ENCODE measurements at places on chromosomes 16 and 17.

DNA sequence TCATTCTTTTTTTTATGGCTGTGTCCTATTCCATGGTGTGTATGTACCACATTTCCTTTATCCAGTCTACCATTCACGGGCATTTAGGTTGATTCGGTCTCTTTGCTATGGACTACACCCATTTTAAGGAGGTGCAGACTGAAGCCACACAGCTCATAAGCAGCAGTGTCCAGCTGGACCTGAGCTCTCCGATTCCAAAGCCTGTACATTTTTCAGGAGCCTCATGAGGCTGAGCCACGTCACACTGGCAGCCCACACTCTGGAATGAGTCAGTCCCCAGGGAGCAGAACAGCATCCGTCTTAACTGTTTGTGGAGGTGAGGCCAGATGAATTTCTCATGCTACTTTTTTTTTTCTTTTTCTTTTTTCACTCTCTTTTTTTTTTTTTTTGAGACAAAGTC is 116.1 kb downstream of the C16orf95 start:
- no peak for DNase-seq

DNA sequence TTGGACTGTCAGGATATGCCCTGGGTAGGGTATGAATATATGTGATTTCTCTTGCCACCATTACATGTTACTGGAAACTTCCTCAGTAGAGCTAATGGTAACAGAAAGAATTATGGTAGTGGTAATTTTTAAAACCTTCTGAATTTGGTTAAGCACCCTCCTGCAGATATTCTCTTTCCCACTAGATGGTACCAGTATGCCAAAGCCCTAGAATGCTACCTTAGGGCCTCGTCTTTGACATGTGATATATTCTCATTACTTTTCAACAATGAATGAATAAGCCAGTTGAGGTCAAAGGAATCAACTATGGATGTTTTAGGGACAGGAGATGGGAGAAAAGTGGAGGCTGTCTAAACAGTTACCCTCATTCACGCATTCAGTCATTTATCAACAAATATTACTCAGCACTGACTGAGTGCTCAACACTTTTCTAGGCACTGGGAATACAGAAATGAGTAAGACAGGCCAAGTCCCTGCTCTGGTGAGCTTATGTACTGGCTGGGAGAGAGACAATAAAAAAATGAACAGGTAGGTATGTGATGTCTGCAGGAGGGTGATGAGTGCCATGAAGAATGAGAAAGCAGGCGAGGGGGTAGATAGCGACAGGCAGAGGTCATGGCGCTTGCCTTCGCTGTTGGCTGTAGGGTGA is 14.7 kb downstream of the CDH13 start:
- no peak for DNase-seq

DNA sequence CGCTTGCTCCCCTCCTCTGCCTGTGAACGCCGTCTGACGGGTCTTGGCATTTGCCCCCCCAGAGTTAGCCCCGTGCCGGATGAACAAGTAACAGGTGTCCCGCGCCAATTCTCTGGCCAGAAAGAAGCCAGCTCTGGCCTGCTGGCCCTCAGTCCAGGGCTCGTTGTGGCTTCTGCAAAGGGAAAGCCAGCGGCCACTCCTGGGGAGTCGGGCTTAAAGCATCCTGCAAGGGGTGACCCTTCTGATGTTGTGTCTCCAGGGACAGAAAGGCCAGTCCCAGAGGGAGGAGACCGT is 18.4 kb upstream of the OSGIN1 start:
- no peak for DNase-seq

GRCh38 chr16:61233713-61234112 is 802.5 kb downstream of the CDH8 start:
- no peak for DNase-seq

GRCh38 chr16:71726476-71727315 is 2.2 kb upstream of the PHLPP2 start:
- DNase-seq: no peak

DNA sequence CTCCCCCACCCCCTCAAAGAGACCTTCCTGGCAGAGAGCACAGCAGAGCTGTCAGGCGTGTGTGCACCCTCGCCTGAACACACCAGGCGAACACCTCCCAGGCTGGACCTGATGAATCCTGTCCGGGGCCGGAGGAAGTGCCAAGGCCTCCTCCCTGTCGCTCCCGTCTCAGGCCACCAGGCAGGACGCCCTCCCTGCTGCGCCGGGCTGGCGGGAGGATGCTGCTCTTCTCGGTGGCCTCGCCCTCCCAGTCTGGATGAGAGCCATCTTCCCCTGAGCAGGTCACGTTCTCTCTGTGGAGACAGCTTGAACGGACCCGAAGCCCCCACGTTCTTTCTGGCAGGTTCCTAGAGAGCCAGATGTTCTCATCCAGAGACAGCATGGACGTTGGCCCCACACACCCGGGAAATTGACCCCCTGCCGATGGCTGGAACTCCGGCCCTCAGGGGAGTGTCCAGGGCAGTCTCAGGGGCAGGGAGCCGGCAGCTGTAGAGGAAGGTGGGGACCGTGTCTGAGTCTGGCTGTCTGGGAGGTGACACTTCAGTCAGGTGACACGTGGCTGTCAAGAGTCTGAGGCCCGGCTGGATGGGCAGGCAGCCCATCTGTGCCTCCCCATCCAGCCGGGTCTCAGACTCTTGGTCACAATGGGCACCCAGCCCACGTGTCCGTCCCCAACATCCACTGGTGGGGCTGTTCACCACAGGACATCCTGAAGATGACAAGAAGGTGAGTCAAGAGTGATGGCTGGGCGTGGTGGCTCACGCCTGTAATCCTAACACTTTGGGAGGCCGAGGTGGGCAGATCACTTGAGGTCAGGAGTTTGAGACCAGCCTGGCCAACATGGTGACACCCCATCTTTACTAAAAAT is 5.0 kb upstream of the TIMP2 start:
- DNase-seq: no peak

GRCh38 chr17:34117811-34118210 is 137.3 kb upstream of the CCL2 start:
- no peak for DNase-seq

- no peak for DNase-seq
These were observed 1.4 kb upstream of the SPG7 start for GRCh38 chr16:89506791-89507191.

- peak; percentile 46 for DNase-seq
These were observed 913 bp upstream of the NOG start for GRCh38 chr17:56592487-56593085.

- DNase-seq: no peak
These were observed 1.1 kb downstream of the KIF1C start for GRCh38 chr17:4998732-4999429.

DNA sequence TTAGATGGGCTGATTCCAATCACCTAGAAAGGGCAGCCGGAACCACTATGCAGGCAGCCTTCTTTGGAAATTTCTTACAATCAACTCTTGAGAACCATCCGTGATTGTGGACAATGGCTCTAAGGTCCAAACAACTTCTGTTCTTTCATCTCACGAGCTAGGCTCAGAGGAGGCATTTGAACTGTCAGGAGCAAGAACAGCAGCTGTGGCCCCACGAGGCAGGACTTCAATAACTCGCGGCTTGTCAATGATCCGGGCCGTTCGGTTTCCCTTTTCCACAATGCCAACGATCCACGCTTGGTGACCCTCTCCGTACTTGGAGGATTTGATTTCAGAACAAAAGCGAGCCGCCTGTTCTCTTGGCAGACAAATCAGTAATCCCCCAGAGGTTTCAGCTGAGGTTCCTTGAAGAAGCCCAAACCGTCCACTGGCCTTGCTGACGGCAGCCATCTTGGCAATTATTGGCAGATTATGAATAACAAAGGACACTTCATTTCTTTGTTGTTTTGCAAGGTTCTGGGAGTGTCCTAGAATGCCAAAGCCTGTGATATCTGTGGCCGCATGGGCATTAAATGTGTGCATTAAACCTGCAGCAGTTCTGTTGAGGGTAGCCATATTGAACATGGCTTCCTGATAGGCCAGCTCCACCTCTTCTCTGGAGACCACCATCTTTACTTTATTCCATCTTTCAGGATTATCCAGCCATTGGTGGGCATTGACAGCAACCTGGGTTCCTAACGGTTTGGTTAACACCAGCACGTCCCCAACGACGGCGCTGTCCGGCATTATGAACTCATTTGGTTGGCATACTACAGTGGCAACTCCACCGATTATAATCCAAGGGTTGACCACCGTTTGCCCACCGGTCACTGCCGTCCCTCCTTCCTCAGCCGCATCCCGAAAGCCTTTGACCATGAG is 1.2 kb downstream of the SEPHS2 start:
- DNase-seq: no peak

- no peak for DNase-seq
These were observed 69.4 kb upstream of the CA10 start for GRCh38 chr17:52227926-52228325.

DNA sequence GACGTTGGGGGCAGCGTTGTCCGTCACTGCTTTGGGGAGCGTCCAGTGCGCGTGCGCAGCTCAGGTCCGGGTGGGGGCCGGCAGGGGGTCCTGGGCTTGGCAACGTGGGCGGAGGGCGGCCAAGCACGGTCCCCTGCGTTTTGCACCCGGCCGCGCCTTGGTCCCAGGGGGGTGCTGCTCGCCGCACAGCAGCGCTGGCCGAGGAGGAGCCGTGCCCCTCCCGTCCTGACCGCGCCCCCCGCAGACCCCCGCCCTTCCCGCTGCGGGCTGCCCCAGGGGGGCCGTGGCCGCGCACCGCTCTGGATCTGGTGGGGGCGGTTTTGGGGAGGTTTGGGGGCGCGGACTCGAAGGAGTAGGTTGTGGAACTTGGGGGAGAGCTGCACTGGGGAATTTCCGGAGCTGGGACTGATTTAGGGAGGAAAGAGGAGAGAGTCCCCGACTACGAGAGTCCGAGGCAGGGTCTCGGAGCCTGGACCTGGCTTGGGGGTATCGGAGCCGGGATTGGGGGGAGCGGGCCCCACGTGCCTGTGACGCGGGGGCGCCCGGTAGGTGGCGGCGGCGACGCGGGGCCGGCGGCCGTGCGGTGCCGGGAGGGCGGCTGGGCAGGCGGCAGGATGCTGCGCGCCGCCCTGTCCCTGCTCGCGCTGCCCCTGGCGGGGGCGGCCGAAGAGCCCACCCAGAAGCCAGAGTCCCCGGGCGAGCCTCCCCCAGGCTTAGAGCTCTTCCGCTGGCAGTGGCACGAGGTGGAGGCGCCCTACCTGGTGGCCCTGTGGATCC is at the start of gene SLC9A5:
TSS of gene SLC9A5 (plus strand) at position 579 of the 777 bp plus-strand sequence. CDS start at position 615, 36 bp downstream.
- peak; percentile 69 for DNase-seq

DNA sequence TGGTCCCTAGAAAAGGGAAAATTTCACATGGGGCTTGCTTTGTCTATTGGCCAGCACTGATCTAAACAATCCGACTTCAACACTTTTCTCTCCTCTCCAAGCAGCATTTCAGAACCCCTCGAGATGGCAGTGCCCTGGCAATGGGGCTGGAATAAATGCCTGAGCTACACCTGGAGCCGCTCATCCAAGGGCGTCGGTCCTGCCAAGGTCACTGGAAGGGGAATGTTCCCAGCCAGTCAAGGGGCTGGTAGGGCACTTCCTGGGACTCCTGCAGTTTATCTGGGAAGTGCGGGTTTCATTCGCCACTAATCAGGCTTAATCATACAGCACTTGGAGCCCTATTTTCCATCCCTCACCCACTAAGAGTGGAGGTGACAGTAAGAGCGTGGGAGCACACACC is 17.1 kb downstream of the MEAK7 start:
- no peak for DNase-seq

DNA sequence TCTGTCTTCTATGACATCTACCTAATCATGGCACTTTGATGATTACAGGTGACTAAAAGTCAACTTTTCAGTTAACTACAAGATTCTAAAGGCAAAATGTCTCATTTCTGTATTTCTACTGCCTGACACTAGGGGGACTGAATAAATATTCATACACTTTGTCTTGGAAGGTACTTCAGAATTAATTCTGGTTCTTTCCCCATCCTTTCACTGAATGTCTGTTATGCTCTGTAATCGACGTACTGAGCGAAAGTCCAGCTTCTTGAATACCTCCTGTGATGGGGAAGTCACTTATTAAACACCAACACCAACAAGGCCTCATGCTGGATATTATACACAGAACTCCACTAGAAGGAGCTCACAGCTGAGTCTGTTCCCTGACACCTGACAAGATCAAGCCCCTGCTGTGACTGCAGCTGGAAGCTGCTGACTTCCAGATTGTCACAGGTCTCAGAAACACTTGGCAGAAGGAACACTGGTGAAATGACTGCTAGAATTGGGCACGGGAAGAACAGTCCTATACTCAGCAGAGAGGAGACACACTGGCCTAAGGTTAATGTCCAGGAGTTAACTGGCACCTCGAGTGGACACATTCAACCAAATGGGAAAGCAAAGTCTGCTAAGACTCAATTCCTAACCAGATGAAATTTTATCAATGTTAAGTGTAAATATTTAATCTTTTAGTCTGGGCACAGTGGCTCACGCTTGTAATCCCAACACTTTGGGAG is 31.9 kb downstream of the CMC2 start:
- DNase-seq: no peak

GRCh38 chr17:77905766-77906165 is 52.7 kb upstream of the TNRC6C start:
- DNase-seq: no peak

DNA sequence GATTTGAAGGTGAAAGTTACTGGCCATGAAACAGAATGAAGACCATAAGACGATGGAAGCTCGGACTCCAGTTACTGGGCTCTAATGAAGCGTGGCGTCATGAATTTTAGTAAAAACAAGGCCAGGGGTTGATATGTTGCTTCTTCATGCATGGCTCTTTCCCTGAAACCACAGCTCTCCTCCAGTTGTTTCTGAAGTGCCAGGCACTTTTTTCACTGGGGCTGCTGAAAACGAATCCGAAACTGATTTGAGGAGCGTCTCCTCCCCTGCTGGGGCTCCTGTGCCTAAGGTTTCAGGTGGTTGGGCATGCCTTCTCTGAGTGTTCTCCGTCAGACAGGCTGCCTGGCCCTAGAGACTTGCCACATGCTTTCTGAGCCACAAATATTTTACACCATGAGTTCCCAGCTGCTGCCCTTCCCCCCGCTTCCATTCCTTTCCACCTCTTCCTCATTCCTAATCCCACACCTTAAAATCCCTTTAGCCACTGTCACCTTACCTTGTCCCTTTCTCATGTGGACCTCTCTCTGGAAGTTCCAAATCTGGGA is 3.7 kb upstream of the MYL4 start:
- peak; percentile 62 for DNase-seq

Measured in GM06990 (cell line).